Left lung (tissue), 14 donors: ENCODE measurements at places on chromosomes 2 and 18.

DNA sequence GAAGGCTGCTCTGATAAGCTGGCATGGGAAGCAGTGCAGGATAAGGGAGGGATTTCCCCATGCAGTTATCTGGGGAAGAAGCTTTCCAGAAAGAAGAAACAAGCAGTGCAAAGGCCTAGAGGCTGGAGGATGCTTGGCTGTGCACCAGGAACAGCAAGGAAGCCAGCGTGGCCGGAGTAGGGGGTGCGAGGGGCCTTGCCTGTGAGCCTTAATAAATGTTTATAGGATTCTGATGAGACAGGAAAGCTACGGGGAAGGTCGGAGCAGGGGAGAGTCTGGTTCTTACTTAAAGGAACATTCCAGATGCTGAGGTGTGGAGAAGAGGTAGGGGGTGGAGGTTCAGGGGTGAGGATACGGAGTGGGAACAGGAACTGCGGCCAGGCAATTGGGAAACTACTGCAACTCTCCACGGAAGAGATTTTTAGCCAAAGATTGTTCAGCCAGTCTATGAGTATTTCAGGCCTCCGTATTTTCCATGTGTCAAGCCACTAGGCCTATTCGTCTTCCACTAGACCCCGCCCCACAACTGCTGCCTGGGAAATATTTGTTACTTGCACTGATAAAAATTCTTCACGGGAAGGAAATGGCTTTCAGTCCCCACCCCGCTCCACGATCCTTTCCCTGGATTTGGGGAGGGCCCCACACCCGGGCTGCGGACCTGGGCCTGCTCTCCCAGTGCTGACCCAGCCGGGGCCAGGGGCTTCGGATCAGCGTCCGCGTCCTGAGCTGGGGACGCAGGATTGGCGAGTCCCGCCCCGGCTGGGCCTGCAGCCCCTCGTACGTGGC is 516 bp downstream of the EIF2AK2 start:
- peak; percentile 54 for DNase-seq

DNA sequence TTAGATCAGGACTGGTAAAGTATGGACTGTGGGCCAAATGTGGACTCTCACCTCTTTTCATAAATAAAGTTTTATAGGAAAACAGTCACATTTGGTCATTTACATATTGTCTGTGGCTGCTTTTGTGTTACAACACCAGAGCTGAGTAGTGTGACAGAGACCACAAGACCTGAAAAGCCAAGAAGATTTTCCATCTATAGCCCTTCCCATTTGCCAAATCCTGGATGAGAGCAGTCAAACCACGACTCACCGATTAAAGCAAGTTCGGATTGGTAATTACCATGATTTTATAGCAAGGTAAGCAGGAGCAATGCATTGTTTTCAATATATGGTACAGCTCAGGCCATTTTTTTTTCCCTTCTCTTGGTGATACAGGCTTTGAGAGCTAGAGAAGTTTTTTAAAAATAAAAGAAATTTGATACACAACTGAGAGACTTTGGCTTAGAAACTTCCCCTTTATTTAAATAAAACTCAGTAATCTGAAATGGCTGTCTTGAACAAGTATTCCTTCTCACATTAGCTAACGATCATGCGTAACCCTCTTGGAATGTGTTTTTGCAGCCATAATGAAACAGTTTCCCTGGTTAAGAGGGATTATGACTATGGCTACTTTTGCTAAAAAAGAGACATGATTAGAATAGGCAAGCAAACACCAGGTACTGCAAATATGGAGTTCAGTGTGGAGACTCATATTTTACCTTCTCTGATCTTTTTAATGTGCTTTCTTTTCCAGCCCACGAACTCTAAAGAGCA is 9.5 kb upstream of the MALL start:
- no peak for DNase-seq

DNA sequence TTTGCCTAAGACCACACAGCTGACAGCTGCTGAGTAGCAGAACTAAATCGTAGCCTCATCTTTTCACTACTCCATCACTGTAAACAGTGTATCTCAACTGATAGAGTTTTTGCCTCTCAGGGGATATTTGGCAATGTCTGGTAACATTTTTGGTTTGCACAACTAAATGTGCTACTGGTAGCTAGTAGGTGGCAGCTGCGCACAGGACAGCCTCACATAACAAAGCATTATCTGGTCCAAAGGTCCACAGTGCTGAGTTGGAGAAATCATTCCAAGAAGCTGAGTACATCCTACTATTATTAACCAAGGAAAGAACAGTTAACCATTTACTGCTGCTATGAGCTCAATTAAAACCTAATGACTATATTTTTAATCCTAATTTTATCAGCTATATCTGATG is 6.1 kb upstream of the CCDC102B start:
- no peak for DNase-seq

DNA sequence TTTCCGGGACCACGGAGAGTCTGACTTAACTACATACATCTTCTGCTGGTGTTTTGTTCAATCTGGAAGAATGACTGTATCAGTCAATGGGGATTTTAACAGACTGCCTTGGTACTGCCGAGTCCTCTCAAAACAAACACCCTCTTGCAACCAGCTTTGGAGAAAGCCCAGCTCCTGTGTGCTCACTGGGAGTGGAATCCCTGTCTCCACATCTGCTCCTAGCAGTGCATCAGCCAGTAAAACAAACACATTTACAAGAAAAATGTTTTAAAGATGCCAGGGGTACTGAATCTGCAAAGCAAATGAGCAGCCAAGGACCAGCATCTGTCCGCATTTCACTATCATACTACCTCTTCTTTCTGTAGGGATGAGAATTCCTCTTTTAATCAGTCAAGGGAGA is 23.1 kb downstream of the ICOS start:
- DNase-seq = no peak

- DNase-seq = no peak
Observed at GRCh38 chr18:11548916-11549551, 60.4 kb upstream of the SLC35G4 start.

GRCh38 chr2:3481736-3482362 is 37.5 kb downstream of the ADI1 start:
- DNase-seq = no peak

- DNase-seq = no peak
Observed at GRCh38 chr18:65567372-65567771, 183.4 kb upstream of the CDH7 start.

- DNase-seq = no peak
Observed at GRCh38 chr2:145731467-145731866, 1211.5 kb upstream of the ZEB2 start.

DNA sequence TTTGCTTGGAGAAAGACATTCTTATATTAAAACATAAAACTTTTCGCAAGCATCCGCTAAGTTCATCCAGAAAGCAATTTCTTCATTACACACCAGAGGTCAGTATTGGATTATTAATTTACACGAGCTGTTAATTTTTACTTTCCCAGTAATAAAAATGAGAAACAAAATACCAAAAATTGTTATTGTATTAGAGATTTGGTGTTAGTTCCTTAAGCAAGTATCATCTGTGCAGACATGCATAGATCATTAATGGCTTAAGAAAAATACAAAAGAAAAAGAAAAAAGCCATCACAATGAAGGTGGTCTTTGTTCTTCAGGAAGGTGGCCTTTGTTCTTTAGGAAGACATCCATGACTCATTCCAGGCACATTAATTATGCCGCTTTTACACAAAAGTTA is 53.6 kb upstream of the HNMT start:
- DNase-seq = no peak

GRCh38 chr2:204892506-204893255 is 347.4 kb downstream of the PARD3B start:
- DNase-seq = no peak

DNA sequence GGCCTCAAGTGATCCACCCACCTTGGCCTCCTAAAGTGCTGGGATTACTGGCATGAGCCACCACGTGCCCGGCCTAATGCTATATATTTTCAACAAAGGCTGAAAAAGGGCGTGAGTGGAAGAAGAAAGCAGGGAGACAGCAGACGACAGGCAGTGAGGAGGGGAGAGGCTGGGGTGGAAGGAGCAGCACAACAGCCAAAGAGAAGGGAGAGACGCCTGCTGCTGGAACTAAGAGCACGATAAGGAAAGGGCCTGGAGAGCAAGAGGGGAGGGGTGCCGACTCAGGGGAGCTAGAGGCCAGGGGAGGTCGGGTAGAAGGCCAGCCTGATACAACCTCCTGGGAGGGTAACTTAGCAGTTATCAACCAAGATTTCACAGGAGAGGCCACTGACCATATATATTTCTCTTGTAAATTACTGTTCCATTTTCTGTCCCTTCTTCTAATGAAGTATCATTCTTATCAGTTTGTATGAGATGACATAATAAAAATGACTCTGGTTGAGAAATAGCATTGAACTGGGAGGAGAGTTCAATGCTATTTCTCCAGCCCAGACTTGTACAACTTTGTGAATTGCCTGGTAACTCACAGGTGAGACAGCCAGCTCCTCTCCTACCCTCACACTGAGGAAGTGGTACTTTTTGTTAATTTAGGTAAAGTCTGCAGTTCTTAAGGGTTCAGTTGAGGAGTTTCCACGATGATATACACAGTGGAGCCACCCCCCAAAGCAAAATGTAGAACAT is 5.8 kb upstream of the RNU4ATAC start:
- no peak for DNase-seq

DNA sequence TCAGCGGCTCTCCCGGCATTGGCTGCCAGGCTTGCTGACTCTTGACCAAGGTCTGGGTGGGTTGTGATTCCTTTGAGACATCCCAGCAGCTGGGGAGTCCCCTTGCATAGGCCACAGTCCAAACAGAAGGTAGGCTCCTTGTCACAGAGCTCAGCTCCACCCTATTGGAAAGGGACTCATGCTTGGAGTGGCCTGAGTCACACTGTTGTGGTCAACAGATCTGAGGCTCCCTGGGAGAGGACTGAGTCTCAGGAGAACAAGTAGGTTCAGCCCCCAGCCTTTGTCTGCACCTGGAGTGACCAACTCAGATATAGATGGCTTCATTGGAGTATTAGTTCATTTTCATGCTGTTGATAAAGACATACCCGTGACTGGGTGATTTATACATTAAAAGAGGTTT is 32.1 kb upstream of the SH3BP4 start:
- no peak for DNase-seq

GRCh38 chr18:73261243-73261642 is 393.5 kb upstream of the NETO1 start:
- DNase-seq = no peak

GRCh38 chr2:165149439-165149838 is 54.4 kb downstream of the SCN3A start:
- no peak for DNase-seq

GRCh38 chr2:71154798-71155197 is 24.4 kb downstream of the MPHOSPH10 start:
- no peak for DNase-seq

- no peak for DNase-seq
Observed at GRCh38 chr2:235500761-235501672, 7.2 kb downstream of the AGAP1 start.

GRCh38 chr2:196176142-196176738 is 4.9 kb upstream of the STK17B start:
- DNase-seq = no peak

DNA sequence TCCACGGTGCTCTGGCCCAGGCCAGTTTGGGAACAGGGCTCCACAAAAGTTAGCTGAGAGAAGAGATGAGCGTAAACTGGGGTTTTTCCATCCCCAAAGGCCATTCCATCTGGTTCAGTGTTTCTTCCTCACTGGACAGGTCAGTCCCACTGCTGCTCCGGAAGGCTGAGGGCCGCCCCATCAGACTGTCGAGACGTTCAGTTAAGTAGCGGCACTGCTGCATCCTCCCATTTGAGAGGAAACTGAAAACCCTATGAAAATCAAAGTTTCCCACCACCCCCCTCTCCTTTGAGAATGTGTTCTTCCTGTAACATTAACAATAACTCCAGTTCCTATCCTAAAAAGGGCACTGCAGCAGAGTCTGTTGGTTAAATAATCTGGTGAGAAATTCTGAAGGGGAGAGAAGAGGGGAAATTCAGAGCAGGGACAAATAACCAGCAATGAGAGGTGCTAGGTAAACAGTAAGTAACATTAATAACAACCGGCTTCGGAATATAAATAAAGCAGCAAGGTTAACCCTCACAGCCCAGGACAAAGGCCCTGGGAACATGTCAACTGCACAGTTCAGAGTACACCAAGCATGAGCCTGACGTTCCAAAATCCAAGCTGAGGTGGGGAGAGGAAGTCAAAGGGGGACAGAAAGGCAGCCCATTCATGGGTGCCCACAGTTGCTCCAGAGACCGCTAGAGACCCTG is 55.4 kb downstream of the UXS1 start:
- DNase-seq = no peak

- DNase-seq = no peak
Observed at GRCh38 chr2:193963472-193964119, 1693.4 kb upstream of the SLC39A10 start.

DNA sequence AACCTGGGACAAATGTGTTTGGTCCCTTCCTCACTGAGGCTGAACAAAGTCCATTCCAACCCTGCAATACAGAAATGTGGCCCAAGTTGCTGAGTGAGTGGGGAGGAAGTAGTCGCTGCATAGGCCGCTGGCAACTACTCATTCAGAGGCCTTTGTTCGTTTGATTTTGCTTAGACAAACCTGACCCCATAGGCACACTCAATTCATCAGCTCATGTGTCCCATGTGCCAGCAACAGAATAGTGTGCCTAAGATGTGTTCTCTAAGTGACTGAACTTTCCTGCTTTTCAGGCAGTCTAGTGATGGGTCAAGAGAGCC is 23.0 kb downstream of the PTPN18 start:
- no peak for DNase-seq

DNA sequence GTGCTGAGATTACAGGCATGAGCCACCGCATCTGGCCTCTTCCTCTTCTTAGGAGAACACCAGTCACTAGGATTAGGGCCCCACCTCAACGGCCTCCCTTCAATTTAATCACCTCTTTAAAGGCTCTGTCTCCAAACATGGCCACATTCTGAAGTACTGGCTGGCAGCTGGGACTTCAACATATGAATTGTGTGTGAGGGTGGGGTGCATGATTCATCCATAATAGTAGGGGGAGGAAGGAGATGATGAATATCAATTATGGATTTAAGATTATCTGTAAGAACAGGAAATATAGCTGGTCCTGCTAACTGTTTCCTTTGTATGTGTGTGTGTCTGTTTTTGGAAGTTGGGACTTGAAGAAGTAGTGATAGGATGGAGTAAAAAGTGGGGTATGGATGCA is 14.7 kb upstream of the EPG5 start:
- DNase-seq = no peak

GRCh38 chr2:200466425-200467418 is 43.1 kb downstream of the KCTD18 start:
- DNase-seq = peak; percentile 80

DNA sequence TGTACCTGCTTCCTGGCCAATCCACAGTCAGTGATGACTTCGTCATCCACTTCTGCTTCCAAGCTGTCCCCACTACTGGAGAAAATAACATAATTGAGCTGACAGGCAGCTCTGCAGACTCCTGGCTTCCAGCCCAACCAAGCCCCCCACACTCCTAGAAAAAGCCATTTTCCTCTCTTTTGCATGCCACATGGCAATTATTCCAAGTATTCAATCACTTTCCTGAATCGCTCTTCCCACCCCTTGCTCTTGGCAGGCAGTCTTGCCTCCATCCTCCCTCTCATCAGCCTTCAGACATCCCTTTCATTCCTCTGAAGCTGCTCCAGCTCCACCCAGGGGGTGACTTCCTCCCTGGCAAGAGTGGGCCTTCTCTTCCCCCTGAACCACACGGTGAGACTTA is 14.3 kb upstream of the ST8SIA5 start:
- DNase-seq = no peak

GRCh38 chr2:163656622-163657280 is 79.1 kb downstream of the FIGN start:
- no peak for DNase-seq

- no peak for DNase-seq
Observed at GRCh38 chr2:218081063-218081462, 12.0 kb downstream of the RUFY4 start.
